Tracheal epithelial cell (primary cell): ENCODE measurements at places on chromosomes 7 and 10. TPM values are rescaled to one million over a fixed set of nuclear protein-coding genes. Genes with fewer than 3 reads are reported as not detected.

SLC16A9 gene
- total RNA-seq, result 2.7 and 3.2 TPM in 2 replicates

TMEM236 gene
- total RNA-seq, result not detected in 2 replicates

AGAP9 gene
- 1.5 and 1.9 TPM in 2 replicates for total RNA-seq

OPN1SW gene
- not detected in 2 replicates for total RNA-seq

CPA4 gene
- 6.6 and 7.2 TPM in 2 replicates for total RNA-seq

CTAGE15 gene
- total RNA-seq, result 0.21 and 0.48 TPM in 2 replicates

GPER1 gene
- 0.21 and 0.48 TPM in 2 replicates for total RNA-seq
